ENCODE measurements at places on chromosomes 16 and 17.

DNA sequence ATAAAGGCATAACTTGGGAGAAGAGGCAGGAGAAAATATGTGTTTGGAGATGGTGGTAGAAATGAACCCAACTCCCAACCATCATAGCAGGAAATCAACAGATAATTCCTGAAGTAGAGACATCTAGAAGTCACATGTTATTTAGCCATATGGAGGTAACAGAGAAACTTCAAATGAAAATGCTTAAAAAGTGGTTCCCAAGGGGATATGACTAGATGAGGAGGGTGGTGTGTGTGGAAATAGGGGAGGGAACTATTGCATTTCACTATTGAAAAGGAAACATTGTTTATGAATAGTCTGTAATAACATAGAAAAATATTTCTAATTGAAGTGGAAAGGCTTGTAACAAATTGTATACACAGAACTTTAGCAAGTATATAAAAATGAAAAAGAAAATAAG is 412.0 kb downstream of the SHISA9 start:
- no peak for DNase-seq

DNA sequence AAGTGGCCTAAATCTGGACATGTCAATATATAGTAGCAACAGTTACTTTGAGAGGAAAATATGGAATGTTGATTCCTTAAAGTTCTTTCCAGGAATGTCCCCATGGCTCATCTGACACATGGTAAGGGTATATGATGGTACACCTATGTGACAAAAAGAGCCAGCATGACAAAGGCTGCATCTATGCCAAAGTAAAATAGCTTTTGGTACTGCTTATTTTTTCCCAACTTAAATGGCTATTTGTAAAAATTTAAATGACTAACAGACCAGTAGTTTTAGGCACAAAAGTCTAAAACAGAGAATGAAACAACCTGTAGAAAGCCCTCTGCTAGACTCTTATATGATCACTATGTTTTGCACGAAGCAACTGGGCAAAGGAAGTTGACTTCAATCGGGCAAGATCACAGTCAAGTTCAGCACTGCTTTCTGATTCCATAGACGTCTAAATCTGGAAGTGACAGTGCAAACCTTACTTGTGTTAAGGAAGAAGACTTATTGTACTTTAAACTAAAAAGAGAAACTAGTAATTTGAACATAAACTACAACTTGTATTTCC is 135.1 kb downstream of the SKAP1 start:
- DNase-seq, result no peak

DNA sequence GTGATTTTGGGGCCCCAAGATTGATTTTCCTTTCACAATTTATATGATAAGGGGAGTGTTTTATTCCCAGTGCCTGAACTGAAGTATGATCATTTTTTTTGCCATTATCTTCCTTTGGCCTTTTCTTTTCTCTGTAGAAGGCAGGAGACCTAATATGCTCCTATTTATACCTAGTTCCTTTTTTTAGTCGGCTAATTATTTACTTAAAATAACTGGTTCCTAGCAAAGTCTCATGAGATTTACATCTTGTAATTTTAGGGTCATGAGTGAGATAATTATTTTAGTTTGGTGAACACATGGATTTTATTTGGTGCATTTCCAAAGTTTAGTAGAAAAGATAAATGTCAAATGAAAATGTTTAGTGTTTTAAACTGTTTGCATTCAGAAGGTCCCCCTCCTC is 24.8 kb downstream of the SEC14L1 start:
- DNase-seq, result no peak

DNA sequence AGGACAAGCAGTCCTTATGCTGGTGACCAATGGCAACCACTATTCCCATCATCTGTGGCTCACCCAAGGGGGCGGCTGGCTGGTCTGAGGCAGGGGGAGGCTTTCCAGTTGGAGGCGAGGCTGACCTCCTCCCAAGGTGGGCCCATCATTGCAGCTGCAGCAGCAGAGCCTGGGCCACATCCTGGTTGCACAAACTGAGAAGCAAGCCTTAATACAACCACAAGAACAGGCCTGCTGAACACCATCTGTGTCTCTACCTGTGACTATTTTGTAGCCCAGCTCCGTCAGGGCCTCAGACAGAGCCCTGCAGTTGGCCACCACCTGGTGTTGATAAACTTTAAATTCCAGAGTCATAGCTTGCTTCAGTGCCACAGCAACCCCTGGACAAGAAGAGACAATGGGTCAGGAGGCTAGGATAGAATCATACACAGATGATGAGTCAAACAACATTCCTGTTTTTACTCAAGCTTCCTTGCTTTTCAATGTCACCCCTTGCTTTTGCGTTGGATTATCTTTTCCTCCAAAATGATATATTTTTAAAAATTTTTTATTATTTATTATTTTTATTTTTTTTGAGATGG is 17.9 kb downstream of the SMCR8 start:
- DNase-seq, result no peak

DNA sequence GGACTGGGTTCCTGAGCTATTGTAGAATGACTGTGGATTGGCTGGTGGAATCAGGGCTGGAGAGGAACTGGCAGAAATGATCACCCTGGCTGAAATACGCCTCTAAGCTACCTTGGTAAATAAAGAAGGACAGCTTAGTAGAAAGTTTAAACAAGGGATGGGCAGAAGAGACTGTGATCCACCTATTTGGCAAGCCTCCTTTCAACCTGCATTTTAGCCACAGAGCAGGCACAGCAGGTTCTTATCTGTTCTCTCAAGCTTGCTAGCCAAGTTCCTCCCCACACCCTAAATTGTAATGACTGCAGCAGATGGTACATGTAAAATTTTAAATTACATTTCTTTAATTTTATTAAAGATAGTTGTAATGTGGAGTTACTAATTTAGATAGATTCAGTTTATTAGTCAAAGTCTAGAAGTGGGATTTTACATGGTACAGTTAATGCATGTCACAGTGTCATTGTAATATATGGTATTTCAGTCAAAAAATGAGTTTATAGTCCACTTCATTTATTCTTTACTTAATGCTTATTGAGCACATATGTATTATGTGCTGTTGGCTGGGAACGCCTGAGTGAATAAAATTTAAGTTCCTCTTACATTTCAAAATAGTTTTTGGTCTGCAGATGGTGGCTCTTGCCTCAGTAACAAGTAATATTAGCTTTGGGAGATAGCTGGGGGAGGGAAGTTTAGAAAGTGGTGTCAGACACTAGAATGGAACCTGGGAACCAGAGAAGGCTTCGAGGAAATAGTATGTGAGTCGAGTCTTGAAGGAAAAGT is 11.2 kb downstream of the EPN2 start:
- DNase-seq, result no peak

DNA sequence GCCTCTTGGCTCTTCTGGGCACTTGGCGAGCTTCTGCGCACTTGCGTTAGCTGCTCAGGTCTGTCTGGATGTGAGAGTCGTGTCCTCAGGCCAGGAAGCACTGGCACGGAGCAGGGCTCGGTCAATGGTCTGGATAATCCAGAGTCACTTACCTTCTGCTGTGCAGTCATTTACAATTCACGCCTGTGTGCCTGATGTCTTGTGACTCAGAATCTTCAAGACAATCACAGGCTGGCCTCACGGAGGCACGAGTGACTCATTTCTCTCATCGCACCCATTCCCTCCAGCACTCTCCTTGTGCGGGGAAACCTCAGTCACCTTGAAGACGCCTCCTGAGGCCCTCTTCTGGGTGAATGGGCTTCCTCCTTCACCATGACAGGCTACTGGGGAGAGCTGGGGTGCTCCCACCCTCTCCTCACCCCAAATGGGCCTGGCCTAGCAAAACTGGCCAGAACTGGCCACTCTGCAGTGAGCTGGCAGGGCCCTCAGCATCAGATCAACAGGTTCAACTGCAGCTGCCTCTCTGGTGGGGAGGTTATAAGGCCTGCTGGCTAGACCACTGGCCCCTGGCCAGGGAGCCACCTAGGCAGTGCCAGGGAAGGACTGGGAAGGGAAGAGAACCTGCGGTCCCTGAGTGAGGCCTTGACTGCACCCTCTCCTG is 1.9 kb upstream of the CAPN15 start:
- peak; percentile 81 for DNase-seq

- DNase-seq, result no peak
Observed at GRCh38 chr16:86018487-86018886, 119.5 kb downstream of the IRF8 start.

DNA sequence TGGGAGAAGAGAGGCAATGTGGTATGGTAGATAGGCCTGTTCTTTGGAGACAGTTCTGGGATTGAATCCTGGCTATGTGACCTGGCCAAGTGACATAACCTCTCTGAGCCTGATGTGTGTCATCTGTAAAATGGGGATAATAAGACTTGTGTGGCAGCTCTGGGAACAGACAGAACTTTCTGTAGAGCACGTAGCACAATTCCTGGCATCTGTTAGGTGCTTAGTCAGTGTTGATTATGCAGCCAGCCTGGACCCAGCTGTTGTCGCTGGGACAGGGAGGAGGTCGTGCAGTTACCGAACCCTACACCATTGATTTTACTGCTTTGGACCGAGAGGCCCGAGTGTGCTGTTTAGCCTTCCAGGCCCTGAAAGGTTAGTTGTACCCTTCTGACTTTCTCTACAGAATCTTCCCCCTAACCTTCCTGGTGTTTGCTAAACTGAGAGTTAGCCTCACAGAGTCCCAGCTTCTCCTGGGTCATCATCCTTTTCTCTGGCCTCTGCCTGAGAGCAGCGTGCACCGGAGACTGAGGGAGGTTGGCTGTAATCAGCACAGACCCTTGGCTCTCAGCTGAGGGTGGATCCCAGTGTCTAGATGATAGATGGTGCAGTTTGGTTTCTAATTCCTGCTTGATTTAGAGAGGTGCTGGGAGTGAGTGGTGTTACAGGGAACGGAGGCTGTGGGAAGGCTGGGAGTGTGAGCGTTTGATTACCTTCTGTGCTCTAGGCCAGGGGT is 31.9 kb downstream of the MSI2 start:
- DNase-seq, result no peak

- DNase-seq, result no peak
Observed at GRCh38 chr16:82993415-82993814, 366.6 kb downstream of the CDH13 start.

GRCh38 chr17:34622862-34623623 is 43.7 kb downstream of the TMEM132E start:
- DNase-seq, result no peak

DNA sequence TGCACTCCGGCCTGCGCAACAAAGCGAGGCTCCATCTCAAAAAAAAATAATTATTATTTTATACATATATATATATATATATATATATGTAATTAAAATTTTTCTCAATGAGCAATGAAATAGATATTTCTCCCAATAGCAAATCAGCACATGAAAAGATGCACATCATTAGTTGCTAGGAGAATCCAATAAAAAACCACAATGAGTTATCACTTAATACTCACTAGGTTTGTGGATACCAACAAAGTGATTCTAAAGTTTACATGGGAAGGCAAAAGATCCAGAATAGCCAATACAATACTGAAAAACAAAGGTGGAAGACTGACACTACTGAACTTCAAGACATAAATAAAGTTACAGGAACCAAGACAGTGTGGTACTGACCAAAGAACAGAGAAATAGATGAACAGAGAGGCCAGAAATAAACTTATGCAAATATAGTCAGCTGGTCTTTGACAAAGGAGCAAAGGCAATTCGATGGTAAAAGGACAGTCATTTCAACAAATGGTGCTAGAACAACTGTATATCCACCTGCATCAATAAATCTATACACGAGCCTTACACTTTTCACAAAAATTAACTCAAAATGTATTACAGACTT is 13.6 kb downstream of the SMG6 start:
- DNase-seq, result no peak

DNA sequence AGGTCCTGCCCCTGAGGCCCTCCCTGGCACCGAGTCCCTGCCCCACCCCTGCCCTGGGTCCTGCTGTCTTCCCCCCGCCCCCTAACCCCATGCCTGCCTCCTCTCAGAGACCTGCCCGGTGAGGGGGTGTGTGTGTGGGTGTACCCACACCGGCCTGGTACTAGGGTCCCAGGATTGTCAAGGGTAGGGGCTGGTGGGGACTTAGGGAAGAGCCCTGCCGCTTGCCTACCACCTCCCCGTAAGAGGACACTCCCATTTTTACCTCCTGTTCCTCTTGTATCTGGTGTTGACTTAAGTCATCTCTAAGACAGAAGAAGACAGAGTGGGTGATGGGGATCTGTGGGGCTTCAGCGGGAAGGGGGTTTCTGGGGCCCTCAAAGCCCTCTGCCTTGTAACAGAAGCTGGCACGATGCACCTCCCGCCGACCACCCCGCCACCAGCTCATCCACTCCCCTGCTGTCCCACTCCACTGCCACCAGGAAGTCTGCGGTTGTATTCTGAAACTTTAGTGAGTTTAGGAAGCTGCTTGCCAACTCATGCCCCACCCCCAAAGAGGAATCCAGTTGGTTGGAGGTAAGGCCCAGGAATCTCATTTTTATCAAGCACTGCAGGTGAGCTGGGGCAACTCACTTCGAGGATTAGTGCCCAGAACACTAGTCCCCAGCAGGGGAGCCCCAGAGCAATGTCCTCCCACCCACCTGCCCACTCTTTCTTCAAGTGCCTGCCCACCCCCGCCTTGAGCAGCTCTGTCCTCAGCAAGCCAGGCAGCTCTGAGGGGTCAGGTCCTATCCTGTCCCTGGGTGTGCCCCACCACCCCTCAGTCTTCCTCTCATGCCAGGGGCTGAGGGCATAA is 5.6 kb downstream of the SPATA32 start:
- DNase-seq, result peak; percentile 25

- no peak for DNase-seq
Observed at GRCh38 chr17:16301963-16302855, 51.1 kb downstream of the CENPV start.

- DNase-seq, result peak; percentile 44
Observed at GRCh38 chr16:79286646-79287423, 313.7 kb downstream of the MAF start.

DNA sequence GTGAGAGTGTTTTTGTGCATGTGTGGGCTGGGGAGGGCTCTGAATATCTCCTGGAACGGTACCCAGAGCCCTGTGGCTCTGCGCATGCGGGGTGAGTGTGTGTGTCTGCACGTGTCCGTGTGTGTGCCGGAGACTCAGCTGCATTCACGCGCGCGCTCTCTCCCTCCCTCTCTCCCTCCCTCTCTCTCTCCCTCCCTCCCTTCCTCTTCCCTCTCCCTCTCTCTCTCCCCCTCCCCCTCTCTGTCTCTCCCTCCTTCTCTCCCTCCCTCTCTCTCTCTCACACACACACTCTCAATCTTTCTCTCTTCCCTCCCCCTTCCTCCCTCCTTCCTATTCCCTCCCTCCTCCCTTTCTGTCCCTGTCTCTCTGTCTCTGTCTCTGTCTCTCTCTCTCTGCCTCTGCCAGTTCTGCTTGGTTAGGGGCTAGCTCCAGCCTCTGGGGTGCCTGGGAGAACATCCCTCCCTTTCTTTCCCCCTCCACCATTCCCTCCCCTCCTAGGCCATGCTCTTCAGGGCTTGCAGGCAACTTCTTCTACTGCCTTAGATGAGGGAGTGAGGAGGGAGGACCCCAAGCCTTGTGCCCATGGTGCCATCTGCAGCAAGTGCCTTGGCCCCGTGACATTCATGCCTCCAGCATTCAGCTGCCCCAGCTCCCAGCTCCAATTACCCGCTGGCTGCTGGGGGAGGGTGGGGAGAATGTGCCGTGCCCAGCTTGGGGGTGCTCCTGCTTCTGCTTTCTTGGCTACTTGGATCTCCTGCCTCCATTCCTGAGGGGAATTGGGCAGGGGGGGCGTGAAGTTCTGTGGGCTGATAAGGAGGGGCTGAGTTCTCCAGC is 6.4 kb downstream of the THRA start:
- peak; percentile 85 for DNase-seq

DNA sequence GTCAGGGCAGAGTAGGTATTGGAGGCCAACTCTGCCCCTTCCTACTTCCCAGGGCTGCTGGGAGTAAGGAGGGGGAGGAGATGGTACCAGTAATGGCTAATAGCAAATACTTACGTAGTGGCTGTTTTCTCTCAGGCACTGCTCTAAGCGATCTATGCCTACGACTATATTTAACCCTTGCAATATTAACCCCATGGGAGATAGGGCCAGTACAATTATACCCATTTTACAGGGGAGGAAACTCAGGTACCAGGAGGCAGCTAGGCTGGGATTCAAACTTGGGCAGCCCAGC is 50.6 kb downstream of the RMI2 start:
- DNase-seq, result no peak

All from activated naive CD4-positive, alpha-beta T cell treated with Interleukin-2 at 50 U/mL for 16 hours (primary cell).